NCI-H1105 treated with DMSO at 0.1 percent for 48 hours (cell line): ENCODE measurements at places on chromosomes 4 and X.
A peak's percentile ranks its signal among the peaks of the same experiment; 100 is the strongest.

GRCh38 chr4:101348995-101349800 lies 1.9 kb upstream of the PPP3CA start:
- DNase-seq, result peak; percentile 57

DNA sequence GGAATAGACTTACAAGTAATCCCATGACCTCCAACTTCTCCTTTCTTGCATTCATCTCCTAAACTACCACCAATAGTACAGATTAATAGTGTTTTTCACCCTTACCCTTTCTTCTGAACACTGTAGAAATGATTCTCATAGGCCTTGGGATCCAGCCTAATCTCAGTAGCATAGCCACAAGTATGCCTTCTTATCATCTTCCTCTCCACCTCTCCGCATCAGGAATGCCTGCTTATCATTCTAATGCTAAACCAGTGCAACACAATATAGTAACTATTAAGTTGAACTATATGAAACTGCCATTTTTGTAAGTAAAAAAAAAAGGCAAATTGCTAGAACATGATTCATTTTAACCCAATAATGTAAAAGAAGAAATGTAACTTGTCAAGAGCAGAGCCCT lies 79.5 kb upstream of the IL2 start:
- no peak for DNase-seq

DNA sequence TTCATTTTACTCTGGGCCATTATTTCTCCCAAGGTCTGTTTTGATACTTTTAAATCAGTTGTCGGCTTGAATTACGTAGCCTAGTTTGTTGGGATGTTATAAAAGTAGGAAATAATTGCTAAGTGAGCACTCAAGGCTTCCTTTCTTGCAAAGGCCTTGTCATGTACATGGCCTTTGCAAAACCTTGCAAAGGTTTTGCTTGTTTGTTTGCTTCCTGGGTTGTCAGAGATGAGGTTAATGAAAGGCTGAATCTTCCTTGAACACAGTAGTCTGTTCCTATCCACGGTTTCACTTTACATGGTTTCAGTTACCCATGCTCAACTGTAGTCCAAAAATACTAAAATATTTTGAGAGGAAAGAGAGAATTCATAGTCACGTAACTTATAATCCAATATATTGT lies 113.5 kb downstream of the NAA11 start:
- no peak for DNase-seq

DNA sequence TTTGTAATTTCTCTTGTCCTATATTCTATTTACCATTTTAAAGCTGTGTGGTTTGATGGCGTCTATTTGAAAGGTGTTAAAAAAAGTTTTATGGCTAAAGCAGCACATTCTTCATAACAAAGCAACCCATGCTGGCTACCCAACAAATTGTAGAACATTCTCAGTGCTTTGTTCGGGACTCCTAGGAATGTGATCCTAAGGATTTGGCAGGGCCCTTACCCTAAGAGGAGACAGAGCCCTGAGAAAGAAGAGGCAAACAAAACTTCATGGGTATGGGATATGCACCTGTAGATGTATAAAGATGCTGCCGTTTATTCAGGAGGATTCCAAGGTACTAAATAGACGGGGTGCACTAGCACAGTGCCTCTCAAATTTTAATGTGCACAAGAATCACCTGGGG lies 370.8 kb upstream of the DIPK2B start:
- no peak for DNase-seq

DNA sequence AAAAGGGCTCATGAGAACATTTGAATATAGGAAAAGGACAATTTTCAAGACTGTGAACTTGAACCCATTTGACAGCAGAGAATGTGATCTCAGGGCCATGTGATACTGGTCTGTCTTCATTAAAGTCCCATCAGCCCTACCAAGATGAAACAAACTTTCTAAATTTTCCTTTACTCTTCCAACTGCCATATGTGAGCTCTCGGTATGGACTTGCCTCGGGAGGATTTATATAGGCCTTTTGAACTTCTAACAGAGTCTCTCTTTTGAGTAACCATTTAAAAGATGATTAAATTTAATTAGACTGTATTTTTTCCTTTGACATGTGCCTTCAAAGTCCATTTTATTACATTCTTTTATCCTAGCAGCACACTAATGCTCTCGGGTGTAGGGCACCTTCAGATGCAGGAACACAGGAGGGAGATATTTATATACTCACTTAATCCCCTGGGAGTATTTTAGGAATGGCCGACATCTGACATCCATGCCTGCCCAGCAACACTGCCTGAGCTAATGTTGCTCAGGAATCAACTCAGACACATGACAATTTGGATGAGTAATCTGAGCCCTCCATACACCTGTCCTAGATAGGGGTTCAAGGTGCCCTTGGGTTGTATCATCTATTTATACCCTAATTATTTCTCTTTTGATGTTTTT lies 155.0 kb downstream of the SLC7A11 start:
- DNase-seq, result no peak

DNA sequence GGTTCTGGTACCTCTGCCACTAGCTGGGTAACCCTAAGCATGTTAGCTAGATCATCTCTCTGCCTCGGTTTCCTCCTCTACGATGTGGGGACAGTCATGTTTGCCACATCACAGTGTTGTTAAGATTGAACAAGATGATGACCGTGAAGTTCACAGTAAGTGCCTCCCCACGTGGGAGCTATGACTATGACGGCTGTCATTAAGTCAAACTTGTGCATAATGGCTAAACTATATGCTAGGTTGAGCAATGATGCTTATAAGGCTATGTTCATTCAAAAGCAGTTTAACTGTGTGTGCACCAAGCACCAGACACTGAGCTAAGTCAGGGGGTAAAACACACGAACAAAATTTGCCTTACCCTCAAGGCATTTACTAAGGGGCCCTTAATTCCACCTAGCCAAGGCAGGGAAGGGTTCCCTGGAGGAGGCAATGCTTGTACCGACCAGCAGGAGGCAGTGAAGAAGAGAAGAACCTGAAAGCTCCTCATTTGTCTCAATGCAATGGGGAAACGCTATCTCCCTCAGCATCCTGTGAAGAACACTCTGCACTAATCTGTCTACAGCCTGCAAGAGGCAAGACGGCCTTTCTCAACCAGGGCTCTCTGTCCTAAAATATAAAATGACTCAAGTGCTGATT lies 52.9 kb downstream of the MAP7D2 start:
- DNase-seq, result no peak
